ENCODE measurements at places on chromosomes 5 and 9.
A peak's percentile ranks its signal among the peaks of the same experiment; 100 is the strongest.

- no peak for DNase-seq
Measured at GRCh38 chr9:136048560-136049411, 46.3 kb downstream of the NACC2 start.

GRCh38 chr5:145283141-145283810, 551.9 kb downstream of the PRELID2 start:
- no peak for DNase-seq

GRCh38 chr5:158286827-158287226, 427.9 kb upstream of the CLINT1 start:
- no peak for DNase-seq

DNA sequence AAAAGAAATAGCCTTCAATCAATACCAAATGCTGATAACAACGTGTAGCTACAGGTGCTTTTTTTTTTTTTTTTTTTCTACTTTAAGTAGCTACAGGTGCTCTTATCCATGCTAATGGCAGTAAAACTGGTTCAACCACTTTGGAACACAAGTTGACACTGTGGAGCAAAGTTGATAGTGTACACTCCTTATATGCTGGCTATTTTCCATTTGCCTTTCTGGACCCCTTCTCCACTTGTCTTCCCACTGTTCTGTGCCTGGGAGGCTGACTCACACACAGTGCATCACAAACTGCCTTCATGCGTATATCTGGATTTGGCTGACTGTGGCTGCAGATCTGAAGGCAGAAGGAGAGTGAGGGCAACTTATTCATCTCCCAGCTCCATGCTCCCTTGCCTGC, 247.9 kb downstream of the MSX2 start:
- no peak for DNase-seq

DNA sequence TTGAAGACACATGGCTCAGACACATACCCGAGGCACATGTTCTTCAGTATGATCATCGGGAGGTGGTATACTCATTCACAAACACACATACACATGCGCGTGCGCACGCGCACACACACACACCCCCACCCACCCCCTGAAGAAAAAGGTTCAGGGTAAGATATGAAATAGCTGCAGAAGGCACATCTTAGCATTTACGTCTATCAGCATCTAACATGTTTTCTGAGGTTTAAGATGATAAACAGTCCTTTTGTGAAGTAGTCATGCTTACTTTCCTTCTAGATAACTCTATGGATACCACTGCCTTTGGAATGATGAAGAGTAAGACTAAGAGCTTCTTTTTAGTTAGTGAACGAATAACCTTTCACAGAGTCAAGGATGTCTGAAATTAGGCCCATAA, 105.1 kb upstream of the GNA14 start:
- DNase-seq: no peak

DNA sequence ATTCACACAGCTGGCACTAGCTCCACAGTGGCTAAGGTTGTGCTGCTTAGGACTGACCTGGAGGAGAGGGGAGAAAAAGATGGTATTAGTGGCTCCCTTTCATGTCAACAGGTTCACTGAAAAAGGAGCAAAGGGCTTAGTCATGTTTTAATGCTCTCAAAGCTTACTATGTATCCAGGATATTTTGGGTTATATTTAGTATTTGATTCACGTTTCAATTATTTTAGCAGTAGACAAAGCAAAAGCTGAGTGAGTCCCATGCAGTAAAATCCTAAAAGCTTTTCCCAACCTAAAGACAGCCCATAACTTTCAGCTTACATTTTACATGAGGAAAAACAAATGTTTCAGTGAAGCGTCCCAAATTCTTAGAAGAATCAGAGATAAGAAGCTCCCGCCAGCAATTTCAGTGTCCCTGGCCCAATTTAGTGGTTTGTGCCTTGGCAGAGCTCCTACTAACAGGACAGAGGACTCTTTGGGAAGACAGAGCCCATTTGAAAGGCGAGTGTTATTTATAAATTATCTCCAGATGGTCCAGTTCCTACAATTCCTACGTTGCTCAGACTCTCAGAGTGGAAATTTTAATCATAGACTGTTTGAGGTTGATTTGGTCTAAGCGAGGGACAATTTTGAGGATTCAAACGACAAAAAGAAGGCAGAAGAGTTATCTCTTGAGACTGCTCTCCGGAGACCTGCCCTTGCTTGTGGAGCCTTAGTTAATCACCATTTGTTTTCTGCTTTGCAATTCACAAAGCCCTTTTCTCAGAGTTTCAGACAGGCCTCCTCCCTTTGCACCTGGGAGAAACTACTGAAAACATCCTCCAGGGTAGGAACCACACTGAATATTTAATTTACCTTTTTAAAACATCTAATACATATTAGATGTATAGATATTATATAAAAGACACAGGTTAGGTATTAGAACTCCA, 225.0 kb upstream of the ANKRD55 start:
- no peak for DNase-seq

DNA sequence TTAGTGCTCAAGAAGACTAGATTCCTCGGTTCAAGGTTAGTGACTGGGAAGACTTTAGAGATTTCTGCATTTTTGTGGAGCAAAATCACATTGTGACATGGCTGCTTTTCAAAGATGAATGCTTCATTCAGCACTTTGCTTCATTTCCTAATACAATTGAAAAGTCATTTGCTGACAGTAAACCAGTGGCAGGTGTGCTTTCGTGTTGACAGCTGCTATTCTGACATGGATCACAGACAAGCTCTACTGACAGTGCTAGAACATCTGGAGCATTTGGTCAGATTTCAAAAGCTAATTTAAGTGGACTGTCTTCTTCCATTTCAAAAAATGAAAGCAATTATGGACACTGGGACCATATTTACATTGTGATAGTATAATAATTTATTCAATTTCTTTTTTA, 1060.1 kb downstream of the PTPRD start:
- DNase-seq: no peak

DNA sequence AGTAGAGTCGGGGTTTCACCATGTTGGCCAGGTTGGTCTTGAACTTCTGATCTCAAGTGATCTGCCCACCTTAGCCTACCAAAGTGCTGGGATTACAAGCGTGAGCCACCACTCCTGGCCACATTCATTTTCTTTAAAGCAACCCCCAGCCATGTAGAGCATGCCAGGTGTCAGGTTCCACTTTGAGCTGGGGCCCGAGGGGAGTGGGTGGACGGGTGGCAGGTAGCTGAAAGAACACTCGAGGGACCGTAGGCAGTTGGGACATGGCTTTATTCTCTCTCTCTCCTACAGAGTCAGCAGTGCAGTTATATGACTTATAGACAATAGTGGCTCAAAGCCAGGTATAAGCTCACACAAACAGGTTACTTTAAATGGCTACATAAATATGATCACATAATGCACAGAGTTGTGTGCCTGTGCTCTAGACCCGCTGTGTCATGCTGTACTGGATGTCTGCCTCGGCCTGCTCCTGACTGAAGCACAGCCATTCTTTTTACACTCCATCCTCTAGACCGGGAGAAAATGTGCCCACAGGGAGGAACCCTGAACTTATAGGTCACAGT, 60.5 kb upstream of the FAM120A start:
- no peak for DNase-seq

GRCh38 chr9:114283551-114284111, 39.3 kb upstream of the ORM1 start:
- no peak for DNase-seq

GRCh38 chr5:112230606-112231005, 188.5 kb downstream of the EPB41L4A start:
- DNase-seq: no peak

GRCh38 chr9:14383294-14383693, 69.4 kb upstream of the NFIB start:
- peak; percentile 1 for DNase-seq
